ENCODE measurements at places on chromosomes 7 and 10.

DNA sequence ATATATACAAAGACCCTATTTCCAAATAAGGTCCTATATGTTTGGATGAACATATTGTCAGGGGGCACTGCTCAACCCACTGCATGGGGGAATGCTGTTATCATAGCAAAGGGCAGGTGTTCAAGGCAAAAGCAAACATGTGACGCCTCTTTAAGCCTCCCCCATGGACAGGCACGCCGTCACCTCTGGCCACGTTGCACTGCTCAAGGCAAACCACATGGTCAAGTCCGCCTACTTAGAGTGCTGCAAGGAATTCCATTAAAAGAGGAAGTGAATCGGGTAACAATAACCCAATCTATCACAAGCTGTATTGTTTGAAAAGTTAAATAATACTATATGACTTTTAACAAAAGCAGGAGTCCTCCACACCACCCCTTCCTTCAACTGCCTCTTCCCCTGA lies 8.8 kb upstream of the CALD1 start:
- DNase-seq: no peak

DNA sequence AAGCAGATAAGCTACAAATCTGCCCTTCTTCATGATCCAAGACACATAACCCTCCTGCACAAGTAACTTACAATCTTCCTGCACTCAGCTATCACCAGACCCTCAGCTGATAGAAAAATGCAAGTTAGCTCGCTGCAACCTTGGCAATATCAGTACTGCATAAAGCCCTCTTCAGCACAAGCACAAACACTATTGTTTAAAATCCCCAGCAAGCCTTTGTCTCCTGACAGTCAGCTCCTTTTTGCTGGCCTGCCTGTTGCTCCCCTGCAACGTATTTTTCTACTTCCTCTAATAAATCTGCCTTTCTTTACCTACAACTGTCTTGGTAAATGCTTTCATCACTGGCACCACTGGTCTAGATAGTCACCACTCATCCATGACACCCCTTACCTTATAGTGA lies 59.8 kb downstream of the BAMBI start:
- DNase-seq: no peak

DNA sequence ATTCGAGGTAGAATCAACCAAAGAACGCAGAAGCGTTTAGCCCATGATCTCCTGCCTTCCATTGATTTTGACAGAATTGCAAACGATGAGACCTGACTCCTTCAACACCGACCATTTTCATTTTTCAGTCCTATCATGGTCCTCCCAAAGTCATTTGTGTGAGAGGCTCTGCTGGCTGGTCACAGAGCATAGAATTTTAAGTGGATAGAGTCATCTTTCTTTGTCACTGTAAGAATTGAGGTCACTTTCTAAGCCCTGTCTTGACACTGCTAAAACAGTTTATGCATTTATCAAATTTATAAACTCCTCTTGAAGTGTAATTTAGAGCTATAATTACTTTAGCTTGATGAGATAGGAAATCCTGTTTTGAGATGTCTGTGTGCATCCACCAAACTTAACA lies 72.0 kb downstream of the UBE3C start:
- no peak for DNase-seq

- DNase-seq: no peak
These were observed 186.5 kb upstream of the SLC25A13 start for GRCh38 chr7:96508371-96508770.

DNA sequence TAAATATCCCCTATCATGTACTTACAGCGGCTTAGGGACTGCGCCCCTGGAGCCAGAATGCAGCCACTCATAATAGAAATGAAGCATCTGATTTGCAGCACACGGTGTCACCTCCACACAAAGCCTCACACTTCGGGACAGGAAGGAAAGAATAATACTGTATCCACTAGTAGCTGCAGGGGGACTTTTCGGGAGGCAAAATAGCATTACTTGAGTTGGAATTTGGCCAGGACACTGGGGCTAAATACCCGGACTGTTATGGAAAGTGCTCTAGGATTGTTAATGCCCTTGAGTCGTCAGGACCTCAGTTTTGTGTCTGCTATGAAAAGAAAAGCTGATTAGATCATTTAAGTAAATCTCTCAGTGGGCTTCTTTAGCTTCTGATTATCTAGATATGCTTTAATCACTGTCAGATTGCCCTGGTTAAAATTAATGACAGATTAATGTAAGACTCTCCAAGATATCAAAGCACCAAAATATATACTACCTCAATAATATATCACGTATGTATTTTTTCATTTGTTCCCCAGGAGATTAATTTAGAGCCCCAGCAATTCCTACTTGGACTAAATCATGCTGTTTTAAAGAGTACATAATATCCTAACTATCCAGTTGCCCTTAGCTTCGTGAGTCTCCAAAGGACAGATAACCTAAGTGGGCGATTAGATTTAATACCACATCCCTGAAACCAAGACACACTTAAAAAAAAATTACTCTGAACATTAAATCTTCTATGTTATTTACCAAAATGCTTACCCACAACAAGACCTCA lies 173.0 kb upstream of the NEBL start:
- no peak for DNase-seq

DNA sequence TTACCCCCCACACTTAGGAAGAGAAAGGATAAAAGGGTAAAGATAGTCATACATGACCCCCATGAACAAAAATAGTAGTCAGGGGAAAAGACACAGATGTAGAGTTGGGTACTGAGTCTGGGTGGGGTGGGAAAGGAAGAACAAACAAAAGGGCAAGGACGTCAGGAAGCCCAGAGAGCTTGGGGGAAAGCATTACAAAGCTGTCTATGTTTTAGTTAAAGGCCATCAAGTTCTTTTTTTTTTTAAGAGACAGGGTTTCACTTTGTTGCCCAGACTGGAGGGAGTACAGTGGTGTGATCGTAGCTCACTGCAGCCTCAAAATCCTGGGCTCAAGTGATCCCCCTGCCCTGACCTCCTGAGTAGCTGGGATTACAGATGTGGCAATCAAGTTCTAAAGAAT lies 98.4 kb upstream of the PDLIM1 start:
- no peak for DNase-seq

GRCh38 chr10:27373566-27374160 lies 130.4 kb upstream of the RAB18 start:
- no peak for DNase-seq

GRCh38 chr10:132098539-132099388 lies 33.0 kb downstream of the JAKMIP3 start:
- DNase-seq: no peak

DNA sequence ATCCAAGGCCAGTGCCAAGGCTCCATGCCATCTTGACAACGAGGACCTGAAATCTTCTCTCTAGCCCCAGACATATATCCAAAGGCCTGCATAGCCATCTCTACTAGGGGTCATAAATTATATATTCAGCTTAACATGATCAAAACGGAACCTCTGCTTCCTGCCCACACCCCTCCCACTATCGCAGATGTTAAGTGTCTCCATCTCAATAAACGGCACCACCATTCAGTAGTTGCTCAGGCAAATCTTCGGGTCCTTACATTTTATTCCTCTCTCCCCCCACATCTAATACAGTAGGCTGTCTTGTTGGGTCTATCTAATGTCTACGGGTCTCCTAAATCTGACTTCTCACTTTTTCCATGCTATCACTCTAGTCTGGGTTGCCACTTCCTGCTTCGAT lies 201.1 kb upstream of the PLXNA4 start:
- no peak for DNase-seq

GRCh38 chr10:89332123-89332633 lies 4.4 kb downstream of the IFIT3 start:
- DNase-seq: no peak

DNA sequence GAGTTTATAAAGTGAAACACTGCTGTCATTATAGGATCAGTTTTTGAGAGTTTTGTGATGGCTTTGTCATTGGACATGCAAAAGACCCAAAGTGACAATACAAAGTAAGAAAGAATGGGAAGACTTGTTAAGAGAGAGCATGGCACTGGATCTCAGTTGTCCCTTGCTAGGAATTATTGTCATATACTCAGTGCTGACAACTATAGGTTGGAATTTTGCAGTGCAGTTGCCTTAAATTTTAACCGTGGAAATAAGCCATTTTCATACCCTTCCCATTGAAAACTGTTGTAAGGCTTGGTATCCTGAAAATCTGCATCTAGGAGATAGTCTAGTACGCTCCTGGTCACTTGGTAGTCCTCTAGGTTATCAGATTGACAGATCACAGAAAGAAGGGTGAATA lies 1156.7 kb downstream of the GATA3 start:
- DNase-seq: no peak

GRCh38 chr7:997404-998395 lies 14.7 kb downstream of the CYP2W1 start:
- DNase-seq: no peak

- no peak for DNase-seq
These were observed 287.8 kb downstream of the PHF14 start for GRCh38 chr7:11261470-11261869.

- no peak for DNase-seq
These were observed 23.1 kb downstream of the MDFIC start for GRCh38 chr7:114944745-114945625.

DNA sequence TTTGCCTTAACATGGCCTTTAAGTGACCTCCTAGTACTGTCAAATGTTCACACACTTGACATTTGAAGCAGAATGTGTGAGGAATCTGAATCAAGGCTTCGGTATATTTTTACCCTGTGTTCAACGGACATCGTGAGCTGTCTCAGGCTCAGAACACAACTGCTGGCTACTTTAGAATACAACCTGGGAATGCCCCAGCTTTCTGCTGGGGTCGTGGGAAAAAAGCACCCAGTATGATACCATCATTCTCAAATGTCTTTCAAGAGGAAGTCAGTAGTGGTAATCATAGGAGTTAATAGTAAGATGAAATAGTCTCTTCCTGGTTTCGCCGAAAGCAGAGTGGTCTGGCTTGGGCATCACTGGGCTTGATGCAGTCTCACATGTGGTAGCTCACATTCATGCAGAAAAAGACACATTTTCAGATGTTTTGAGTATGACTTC lies 67.2 kb downstream of the CREB5 start:
- no peak for DNase-seq

DNA sequence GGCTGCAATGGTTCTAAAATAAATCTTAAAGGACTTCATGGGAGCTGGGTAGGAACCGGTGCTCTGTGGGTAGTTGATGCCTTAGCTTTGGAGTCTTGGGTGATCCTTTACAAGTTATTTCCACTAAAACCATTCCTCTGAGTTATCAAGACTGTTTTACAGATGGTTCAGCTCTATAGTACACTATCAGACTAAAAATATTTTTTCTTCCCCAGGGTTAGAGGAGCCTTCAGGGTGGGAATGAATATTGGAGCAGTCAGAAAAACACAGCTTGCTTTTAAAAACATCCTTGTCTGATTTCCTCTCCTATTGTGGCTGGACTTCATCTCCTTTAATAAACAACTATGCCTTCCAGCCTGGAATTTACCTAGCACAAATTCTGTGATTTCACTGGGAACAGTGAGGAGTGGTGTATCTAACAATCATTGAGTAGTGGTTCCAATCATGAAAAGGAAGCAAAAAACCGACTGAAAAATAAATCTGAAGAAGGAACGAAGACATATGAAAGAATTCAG lies 102.6 kb upstream of the AFAP1L2 start:
- no peak for DNase-seq

GRCh38 chr7:31858055-31858454 lies 171.0 kb downstream of the PPP1R17 start:
- no peak for DNase-seq

GRCh38 chr7:149722356-149722957 lies 50.9 kb downstream of the ZNF467 start:
- DNase-seq: no peak

DNA sequence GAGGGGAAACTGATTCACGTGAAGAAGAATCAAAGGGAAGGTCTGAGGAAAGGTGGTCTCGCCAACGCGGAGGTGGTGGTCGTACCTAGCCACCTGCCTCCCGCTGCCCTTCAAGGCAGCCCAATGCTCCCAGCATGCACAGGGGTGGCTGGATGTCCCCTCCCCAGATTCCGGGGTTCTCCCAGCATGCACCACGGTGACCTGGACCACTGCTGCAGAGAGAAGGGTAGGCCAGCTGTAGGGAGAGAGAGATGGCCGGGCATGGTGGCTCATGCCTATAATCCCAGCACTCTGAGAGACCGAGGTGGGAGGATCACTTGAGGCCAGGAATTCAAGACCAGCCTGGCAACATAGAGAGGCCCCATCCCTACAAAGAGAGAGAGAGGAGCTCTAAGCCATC lies 32.4 kb upstream of the PPP2R2D start:
- no peak for DNase-seq

DNA sequence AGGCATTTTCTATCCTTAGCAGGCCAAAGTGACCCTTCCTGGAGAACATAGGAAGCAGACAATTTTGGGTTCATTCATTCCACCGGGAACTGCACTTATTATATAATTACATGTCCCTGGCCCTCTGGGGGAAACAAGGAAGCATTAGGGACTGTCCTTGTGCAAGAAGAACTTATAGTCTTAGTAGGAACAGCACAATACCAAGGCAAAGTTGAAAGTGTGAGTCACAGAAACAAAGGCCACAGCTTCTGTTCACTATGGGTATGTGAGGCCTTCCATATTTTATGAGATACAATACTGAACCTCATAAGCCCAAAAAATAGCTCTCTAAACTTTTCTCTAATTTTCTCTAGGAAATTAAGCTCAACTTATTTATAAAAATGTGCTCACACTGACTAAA lies 18.4 kb upstream of the AKR1B10 start:
- no peak for DNase-seq

- no peak for DNase-seq
These were observed 102.7 kb upstream of the NPTX2 start for GRCh38 chr7:98514211-98515031.

DNA sequence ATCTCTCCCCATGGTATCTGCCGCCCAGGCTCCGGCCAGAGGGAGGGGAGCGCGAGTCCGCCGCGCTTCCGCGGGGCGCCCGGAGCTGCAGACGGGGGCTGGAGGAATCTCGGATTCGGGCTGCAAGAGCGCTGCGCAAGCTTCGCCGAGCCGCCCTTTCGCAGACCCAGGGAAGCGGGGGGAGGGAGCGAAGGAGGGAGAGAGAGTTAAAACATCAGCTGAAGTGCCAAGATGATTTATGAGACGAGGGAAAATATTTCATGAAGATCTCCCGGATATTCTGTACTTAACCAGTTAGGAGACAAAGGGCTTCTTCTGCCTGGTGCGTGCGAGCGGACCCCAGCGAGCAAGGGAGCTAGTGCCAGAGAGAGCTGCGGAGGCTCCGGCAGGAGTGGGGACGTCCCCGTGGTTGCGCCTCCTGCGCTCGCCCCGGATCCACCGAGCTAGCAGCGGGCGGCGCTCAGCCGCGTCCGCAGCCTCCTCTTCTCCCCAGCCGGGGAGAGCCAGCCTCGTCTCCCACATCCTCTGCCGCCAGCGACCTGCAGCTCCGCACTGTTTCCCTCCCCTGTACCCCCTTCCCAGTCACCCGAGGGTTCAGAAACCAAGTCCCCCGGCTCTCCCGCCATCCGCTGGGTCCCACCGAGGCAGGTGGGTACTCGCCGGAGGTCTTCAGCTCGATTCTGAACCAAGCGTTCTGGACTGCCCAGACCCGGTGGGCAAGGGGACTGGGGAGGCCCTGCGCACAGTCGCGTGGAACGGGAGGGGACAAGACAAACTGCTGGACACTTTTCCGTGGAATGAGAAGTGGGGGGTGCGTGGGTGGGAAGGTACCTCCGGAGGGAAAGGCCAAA lies 1.0 kb upstream of the PAX2 start:
- DNase-seq: no peak

GRCh38 chr7:149196151-149196704 lies 882 bp downstream of the ZNF282 start:
- DNase-seq: no peak

- no peak for DNase-seq
These were observed 781.6 kb upstream of the PHF14 start for GRCh38 chr7:10192074-10192473.
